ENCODE measurements at places on chromosomes 13 and 19.

GRCh38 chr19:41529484-41530183 is 46.3 kb upstream of the CEACAM21 start:
- peaks cover 42% of the 10 kb centered on the region for H3K4me1 ChIP-seq
- no peak overlapping the region for H3K4me3 ChIP-seq
- DNase-seq = no peak
- no peak overlapping the region for H3K27ac ChIP-seq

- H3K36me3 ChIP-seq = no peaks in the 10 kb centered on the region
- no peaks in the 10 kb centered on the region for H3K4me1 ChIP-seq
- no peak overlapping the region for H3K4me3 ChIP-seq
- no peaks in the 10 kb centered on the region for H3K27me3 ChIP-seq
Measured at GRCh38 chr13:87998081-87998480, 326.9 kb downstream of the SLITRK5 start.

DNA sequence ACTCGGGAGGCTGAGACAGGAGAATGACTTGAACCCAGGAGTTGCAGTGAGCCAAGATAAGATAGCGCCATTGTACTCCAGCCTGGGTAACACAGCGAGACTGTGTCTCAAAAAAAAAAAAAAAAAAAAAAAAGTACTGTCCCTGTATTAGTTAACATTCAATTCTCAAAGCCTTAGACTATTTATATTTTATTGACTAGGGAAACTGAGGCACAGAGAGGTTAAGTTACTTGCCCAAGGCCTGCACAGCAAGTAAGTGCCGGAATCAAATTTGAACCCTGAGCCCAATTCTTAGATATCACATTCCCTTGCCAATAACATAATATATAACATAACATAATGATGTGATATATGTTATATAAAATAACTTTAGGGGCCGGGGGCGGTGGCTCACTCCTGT is 921 bp upstream of the KLC3 start:
- H3K4me1 ChIP-seq = peaks cover 9% of the 10 kb centered on the region
- no peak for DNase-seq
- H3K4me3 ChIP-seq = no peak overlapping the region
- H3K36me3 ChIP-seq = no peaks in the 10 kb centered on the region

GRCh38 chr19:2385053-2385721 is 25.1 kb downstream of the TMPRSS9 start:
- H3K4me3 ChIP-seq = no peak overlapping the region
- H3K4me1 ChIP-seq = no peaks in the 10 kb centered on the region
- H3K36me3 ChIP-seq = no peaks in the 10 kb centered on the region
- H3K27me3 ChIP-seq = no peaks in the 10 kb centered on the region
- DNase-seq = no peak

DNA sequence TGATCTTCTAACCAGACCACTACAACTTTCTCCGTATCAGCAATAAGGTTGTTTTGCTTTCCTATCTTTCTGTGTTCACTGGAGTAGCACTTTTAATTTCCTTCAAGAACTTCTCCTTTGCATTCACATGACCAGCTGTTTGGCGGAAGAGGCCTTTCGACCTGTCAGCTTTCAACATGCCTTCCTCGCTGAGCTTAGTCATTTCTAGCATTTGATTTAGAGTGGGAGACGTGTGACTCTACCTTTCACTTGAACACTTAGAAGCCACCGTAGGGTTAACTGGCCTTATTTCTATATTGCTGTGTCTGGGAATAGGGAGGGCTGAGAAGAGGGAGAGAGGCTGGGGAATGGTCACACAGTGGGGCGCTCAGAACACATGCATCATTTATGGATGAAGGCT is 104.7 kb downstream of the TUBGCP3 start:
- H3K36me3 ChIP-seq = peaks cover 5% of the 10 kb centered on the region
- H3K27me3 ChIP-seq = no peaks in the 10 kb centered on the region
- H3K27ac ChIP-seq = no peak overlapping the region
- no peaks in the 10 kb centered on the region for H3K4me1 ChIP-seq
- H3K4me3 ChIP-seq = no peak overlapping the region

GRCh38 chr13:97100821-97101220 is 106.5 kb upstream of the OXGR1 start:
- DNase-seq = no peak
- no peaks in the 10 kb centered on the region for H3K27me3 ChIP-seq
- no peak overlapping the region for H3K27ac ChIP-seq
- H3K36me3 ChIP-seq = no peaks in the 10 kb centered on the region
- no peak overlapping the region for H3K4me3 ChIP-seq
- H3K4me1 ChIP-seq = no peaks in the 10 kb centered on the region

DNA sequence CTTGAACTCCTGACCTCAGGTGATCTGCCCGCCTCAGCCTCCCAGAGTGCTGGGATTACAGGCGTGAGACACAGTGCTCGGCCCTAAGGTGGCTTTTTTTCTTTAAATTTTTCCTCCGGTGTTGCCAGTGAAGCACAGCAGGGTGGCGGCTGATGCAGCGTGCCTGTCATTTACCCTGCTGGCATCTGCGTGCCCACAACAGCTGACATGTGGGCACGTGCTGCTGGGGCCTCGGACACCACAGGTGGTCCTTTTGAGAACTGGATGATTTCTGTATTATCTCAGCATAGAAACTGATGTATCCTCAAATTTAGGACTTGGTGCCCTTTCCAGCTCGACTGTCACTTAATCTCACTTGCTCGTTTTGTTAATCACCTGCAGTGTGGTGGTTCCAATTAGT is 31.2 kb upstream of the TEX29 start:
- DNase-seq = no peak
- H3K36me3 ChIP-seq = peaks cover 30% of the 10 kb centered on the region
- H3K27ac ChIP-seq = no peak overlapping the region

GRCh38 chr13:46197299-46198048 is 14.3 kb upstream of the LRRC63 start:
- no peak overlapping the region for H3K4me3 ChIP-seq
- H3K27me3 ChIP-seq = no peaks in the 10 kb centered on the region
- H3K4me1 ChIP-seq = peaks cover 29% of the 10 kb centered on the region
- H3K27ac ChIP-seq = no peak overlapping the region

- no peaks in the 10 kb centered on the region for H3K4me1 ChIP-seq
- no peak overlapping the region for H3K27ac ChIP-seq
- H3K36me3 ChIP-seq = no peaks in the 10 kb centered on the region
- no peak for DNase-seq
- H3K27me3 ChIP-seq = no peaks in the 10 kb centered on the region
Measured at GRCh38 chr13:113561417-113562084, 23.0 kb upstream of the TFDP1 start.

GRCh38 chr19:40928850-40929249 is 46.8 kb upstream of the CYP2A7 start:
- H3K4me1 ChIP-seq = no peaks in the 10 kb centered on the region
- no peaks in the 10 kb centered on the region for H3K27me3 ChIP-seq
- no peak overlapping the region for H3K4me3 ChIP-seq
- no peaks in the 10 kb centered on the region for H3K36me3 ChIP-seq
- no peak for DNase-seq

- peaks cover 15% of the 10 kb centered on the region for H3K4me1 ChIP-seq
- H3K27ac ChIP-seq = no peak overlapping the region
- H3K27me3 ChIP-seq = no peaks in the 10 kb centered on the region
- no peak for DNase-seq
- H3K4me3 ChIP-seq = no peak overlapping the region
Measured at GRCh38 chr19:51595190-51596175, 24.4 kb downstream of the ZNF175 start.

GRCh38 chr13:105491345-105491744 is 1044.1 kb downstream of the EFNB2 start:
- H3K4me3 ChIP-seq = no peak overlapping the region
- DNase-seq = no peak
- no peaks in the 10 kb centered on the region for H3K36me3 ChIP-seq
- no peaks in the 10 kb centered on the region for H3K27me3 ChIP-seq
- no peak overlapping the region for H3K27ac ChIP-seq

DNA sequence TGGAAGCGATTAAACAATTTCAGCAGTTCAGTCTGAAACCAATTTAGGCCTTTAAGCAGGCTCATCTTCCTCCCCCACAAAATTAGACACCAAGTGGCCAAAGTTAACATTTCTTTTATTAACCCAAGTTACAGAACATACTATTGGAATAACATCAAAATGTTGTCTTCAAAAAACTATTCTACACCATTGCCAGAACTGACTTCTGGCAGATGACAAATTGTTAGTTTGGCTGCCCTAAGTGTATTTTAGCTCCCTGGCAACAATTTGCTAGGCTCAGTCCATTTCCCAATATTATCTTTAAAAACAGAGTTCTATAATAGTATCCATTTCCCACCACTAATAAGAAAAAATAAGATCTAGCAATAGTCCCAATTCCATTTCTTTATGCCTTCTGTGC is 107.8 kb downstream of the SGCG start:
- no peaks in the 10 kb centered on the region for H3K27me3 ChIP-seq
- H3K36me3 ChIP-seq = no peaks in the 10 kb centered on the region
- no peak for DNase-seq
- H3K4me1 ChIP-seq = no peaks in the 10 kb centered on the region
- H3K27ac ChIP-seq = no peak overlapping the region

DNA sequence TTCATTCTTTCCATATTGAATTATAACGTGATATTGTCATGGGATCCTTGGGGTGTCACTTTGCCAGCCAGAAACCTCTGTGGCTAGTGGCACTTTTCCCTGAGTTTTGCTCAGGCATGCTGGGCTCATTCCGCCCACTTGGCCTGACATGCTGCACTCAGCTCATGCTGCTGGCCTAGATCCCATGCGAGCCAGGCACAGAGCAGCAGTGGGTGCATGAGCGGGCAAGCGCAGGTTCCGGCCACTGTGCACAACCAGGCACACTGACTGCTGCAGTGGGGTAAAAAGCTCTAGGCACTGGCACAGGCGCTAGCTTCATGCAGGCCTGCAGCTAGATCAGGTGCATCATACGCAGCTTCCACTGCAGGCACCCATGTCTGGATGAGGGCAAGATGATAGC is 221.2 kb downstream of the MAB21L1 start:
- H3K27me3 ChIP-seq = no peaks in the 10 kb centered on the region
- no peak for DNase-seq
- no peaks in the 10 kb centered on the region for H3K36me3 ChIP-seq

DNA sequence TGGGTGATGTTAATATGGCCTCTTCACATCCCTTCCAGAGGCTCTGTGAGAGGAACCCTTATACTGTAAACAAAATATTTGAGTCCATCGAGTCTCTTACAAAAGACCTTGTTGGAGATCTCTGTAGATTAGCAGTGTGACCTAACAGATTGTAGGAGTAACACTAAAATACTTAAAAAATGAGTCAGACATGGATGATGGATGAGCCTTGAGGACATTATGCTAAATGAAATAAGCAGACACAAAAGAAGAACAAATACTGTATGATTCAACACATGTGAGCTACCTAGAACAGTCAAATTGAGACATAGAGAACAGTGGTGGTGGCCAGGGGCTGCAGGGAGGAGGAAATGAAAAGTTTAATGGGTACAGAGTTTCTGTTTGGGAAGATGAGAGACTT is 152.2 kb upstream of the UBL3 start:
- no peak overlapping the region for H3K4me3 ChIP-seq
- H3K27ac ChIP-seq = no peak overlapping the region
- no peaks in the 10 kb centered on the region for H3K27me3 ChIP-seq
- no peaks in the 10 kb centered on the region for H3K36me3 ChIP-seq
- H3K4me1 ChIP-seq = peaks cover 4% of the 10 kb centered on the region

- H3K27me3 ChIP-seq = no peaks in the 10 kb centered on the region
- no peak overlapping the region for H3K27ac ChIP-seq
- no peak for DNase-seq
- no peaks in the 10 kb centered on the region for H3K36me3 ChIP-seq
- H3K4me3 ChIP-seq = no peak overlapping the region
Measured at GRCh38 chr13:53137779-53138178, 109.2 kb downstream of the OLFM4 start.

DNA sequence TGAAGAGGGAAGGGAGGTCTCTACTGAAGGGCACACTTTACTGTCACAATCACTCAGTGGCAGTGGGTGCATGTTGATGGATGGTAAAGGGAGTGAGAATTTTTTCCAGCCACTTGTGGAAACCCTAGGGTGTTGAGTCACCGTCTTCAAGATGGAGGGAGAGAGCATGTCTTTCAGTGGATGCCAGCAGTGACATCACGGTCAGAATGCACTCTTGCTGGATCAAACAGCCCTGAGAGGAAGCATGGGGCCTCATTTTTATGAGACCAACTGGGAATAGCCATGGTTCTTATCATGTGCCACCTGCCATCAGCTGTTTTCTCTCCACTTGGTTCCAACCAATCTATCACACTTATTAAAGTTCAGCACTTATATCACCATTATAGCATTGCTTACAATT is 182.5 kb downstream of the KCNRG start:
- no peak for DNase-seq
- H3K36me3 ChIP-seq = no peaks in the 10 kb centered on the region
- H3K4me1 ChIP-seq = no peaks in the 10 kb centered on the region

GRCh38 chr19:7989071-7989575 is 16.3 kb downstream of the ELAVL1 start:
- no peak overlapping the region for H3K4me3 ChIP-seq
- H3K27ac ChIP-seq = no peak overlapping the region
- H3K36me3 ChIP-seq = peaks cover 44% of the 10 kb centered on the region
- H3K27me3 ChIP-seq = no peaks in the 10 kb centered on the region

- peak overlapping the region; percentile 78 for H3K4me3 ChIP-seq
- no peaks in the 10 kb centered on the region for H3K36me3 ChIP-seq
- DNase-seq = peak; percentile 57
- H3K27ac ChIP-seq = peak overlapping the region; percentile 66
Measured at GRCh38 chr19:38869160-38869835, 8.8 kb downstream of the RINL start.

DNA sequence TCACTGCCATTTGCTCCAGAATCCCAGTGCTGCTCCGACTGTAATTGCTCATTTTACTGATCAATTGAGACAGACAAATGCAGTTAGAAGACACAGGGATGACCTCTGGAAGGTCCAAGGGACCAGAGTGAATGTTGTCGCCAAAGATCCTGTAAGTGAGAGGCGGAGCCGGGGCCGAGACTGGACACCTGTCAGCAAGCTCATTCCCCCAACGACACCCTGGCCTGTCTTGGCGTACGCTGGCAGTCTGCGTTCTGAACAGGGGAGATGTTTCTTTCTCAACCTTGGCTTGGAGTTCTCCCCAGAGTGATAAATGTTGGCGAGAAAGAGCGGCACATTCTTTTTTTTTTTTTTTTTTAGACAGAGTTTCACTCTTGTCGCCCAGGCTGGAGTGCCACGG is 24.2 kb downstream of the GADD45B start:
- peaks cover 29% of the 10 kb centered on the region for H3K4me1 ChIP-seq
- H3K27me3 ChIP-seq = no peaks in the 10 kb centered on the region
- no peak for DNase-seq
- no peaks in the 10 kb centered on the region for H3K36me3 ChIP-seq
- no peak overlapping the region for H3K4me3 ChIP-seq

GRCh38 chr13:109785141-109785891 is 1.1 kb downstream of the IRS2 start:
- H3K36me3 ChIP-seq = no peaks in the 10 kb centered on the region
- H3K4me3 ChIP-seq = peak overlapping the region; percentile 51
- H3K27ac ChIP-seq = no peak overlapping the region
- peak; percentile 67 for DNase-seq
- H3K4me1 ChIP-seq = peaks cover 14% of the 10 kb centered on the region
- H3K27me3 ChIP-seq = no peaks in the 10 kb centered on the region

GRCh38 chr13:33452873-33453517 is 167.4 kb upstream of the STARD13 start:
- H3K4me1 ChIP-seq = no peaks in the 10 kb centered on the region
- no peaks in the 10 kb centered on the region for H3K27me3 ChIP-seq
- no peaks in the 10 kb centered on the region for H3K36me3 ChIP-seq
- no peak overlapping the region for H3K27ac ChIP-seq
- no peak overlapping the region for H3K4me3 ChIP-seq

All from CD8-positive, alpha-beta memory T cell (primary cell).